ENCODE measurements at places on chromosomes 11 and 22. TPM values are rescaled to one million over a fixed set of nuclear protein-coding genes. Genes with fewer than 3 reads are reported as not detected.

CBLIF gene
- total RNA-seq = not detected

IL18 gene
- not detected for total RNA-seq

MOV10L1 gene
- not detected for total RNA-seq

TENM4 gene
- total RNA-seq = not detected

CRYBA4 gene
- not detected for total RNA-seq

UBQLN3 gene
- not detected for total RNA-seq
